Skin of body (tissue), 3 donors: ENCODE measurements at places on chromosomes 3 and 15.

GRCh38 chr3:185760088-185760487 is 64.8 kb downstream of the IGF2BP2 start:
- DNase-seq: no peak

DNA sequence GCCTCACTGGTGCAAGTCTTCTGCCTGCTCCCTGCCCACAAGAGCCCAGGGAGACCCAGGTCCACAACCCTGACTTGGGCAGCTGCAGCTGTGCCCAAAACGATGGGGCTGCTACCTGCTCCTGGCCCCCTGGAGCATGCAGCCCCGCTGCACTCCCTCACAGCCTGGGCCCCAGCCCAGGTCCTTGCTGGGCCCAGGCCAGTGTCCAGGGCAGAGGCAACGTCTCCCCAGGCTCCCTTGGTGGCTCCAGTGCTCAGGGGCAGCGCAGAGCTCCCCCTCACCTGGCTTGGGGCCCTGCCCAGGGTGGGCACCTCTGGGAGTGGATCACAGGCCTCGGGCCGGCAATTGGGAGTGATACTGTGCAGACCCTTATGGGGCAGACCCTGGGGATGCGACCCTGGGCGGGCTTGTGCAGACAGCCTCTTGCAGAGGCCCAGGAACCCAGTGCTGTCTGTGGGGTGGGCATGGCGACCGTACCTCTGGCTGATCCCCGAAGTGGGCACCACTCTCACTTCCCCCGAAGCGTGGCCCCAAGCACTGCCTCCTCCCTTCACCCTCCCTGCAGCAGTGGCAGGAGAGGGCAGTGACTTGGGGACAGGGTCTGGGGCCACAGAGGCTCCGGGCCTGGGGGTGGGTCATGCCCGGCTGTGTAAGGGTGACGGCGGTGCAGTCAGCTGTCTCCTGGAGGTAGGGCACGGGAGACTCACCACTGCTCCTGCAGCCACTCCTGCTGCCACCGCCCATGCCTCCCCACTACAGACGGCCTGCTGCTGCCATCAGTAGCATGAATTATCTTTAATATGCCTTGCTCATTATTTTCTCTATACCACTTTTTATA is 255.9 kb downstream of the DOCK3 start:
- DNase-seq: no peak

DNA sequence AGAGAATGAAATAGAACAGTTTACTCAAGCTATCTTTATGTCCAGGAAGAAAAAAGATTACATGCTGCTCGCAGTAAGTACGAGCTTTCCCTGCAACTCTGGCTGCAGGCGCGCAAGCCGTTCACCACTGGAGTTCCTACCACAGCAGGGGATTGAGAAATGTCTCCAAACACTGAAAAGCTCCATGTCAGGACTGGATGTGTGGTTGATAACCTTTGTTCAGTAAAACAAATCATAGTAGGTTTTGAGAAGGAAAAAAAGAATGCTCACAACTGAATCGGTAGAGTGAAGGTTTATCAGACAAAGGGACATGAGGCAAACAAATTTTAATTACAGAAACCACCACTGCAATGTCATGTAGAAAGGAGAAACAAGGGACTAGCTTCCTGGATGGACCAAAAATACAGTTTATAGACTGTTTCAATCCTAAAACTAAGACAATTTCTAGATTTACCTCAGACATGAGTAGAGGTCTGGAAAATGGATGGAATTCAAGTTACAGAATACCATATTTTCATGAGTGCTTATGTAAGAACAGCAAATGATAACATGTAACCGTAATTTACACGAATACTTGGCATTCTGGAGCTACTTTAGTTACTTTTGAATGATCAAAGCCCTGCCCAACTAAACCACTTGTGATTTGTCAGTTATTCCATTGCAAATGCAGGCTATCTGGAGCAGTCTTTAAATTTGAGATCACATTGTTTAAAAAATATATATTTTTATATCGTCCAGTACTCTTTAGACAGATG is 471.1 kb downstream of the SHQ1 start:
- no peak for DNase-seq

DNA sequence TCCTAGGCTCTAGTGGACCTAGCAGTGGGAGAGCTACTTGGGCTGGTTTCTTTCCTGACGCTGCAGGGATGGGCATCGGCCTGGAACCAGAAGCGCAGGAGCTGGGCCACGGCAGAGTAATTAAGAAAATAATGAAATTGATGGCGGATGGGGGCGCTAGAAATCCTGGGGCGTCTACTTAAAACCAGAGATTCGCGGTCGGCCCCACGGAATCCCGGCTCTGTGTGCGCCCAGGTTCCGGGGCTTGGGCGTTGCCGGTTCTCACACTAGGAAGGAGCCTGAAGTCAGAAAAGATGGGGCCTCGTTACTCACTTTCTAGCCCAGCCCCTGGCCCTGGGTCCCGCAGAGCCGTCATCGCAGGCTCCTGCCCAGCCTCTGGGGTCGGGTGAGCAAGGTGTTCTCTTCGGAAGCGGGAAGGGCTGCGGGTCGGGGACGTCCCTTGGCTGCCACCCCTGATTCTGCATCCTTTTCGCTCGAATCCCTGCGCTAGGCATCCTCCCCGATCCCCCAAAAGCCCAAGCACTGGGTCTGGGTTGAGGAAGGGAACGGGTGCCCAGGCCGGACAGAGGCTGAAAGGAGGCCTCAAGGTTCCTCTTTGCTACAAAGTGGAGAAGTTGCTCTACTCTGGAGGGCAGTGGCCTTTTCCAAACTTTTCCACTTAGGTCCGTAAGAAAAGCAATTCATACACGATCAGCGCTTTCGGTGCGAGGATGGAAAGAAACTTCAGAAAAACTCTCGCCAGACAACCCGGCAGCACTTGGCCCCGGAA is 6.1 kb downstream of the SOX14 start:
- no peak for DNase-seq

- DNase-seq: no peak
Observed at GRCh38 chr15:55673287-55673686, 69.7 kb downstream of the PRTG start.

GRCh38 chr3:133948996-133949395 is 53.3 kb upstream of the RAB6B start:
- no peak for DNase-seq

DNA sequence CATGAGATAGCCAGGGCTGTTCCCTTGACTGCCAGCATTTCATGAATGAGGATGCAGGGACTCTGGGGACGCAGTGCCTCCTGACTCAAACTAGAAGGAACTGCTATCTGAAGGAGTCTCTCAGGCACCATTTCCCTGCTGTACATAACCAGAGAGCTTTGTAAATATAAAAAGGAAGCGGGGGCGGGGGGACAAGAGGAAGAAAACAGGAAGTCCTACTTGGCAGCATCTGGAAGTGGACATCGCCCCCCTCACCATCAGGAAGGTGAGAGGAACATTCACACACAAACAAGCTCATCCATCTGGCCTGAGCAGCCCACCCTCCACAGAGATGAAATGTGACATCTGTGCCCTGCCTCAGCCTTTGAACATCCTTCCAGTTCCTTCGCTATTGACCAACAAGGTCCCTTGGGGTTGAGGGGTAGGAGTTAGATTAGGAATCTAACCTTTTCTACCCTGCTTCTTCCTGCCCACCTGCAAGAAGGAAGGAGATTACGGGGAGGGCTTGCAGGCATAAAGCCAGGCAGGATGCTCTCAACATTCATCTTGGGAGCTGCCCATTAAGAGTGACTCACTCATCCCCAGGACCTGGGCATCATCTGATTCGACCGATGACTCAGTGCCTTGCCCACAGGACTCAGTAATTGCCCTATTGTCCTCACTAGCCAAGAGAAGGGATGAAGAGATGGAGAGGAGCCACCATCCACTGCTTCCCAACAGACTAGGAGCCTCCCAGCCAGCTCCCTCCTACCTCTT is 31.9 kb downstream of the SH3BP5 start:
- peak; percentile 47 for DNase-seq

- DNase-seq: no peak
Observed at GRCh38 chr3:175421902-175422301, 562.8 kb downstream of the NAALADL2 start.

DNA sequence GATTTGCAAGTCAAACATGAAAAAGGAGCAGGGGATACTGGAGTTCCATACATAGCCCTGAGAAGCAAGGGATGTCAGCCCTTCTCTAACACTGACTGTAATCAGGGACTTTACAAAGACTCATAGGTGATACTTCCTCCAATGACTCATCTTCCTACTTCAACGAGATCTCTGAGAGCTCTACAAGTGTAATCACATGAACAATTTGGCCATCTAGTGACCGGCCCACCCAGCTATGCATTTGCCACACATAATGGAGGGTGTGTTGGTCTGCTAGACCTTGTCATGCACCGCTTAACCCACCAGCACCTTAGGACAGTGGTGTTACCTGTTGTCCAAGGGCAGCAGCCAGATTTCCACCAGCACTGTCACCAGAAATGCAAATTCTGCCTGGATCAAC is 75.3 kb downstream of the NCEH1 start:
- no peak for DNase-seq

DNA sequence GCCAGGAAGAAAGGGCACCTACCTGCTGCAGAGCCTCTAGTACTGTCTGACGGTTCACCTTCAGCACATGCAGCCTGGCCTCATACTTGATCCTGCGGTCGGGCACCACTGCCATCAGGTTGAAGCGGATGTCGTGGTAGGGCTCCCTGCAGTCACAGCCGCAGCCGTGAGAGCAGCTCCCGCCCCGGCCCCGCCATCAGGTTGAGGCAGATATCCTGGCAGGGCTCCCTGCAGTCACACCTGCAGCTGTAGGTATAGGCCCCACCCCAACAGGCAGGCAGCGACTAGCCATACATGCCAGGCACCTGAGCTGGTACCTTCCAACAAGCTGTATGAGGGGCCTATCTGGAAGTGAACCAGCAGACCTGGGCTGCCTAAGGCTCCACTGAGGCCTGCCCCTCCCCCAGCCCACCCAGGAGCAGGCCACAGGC is 38.7 kb downstream of the SEMA3G start:
- DNase-seq: peak; percentile 8

DNA sequence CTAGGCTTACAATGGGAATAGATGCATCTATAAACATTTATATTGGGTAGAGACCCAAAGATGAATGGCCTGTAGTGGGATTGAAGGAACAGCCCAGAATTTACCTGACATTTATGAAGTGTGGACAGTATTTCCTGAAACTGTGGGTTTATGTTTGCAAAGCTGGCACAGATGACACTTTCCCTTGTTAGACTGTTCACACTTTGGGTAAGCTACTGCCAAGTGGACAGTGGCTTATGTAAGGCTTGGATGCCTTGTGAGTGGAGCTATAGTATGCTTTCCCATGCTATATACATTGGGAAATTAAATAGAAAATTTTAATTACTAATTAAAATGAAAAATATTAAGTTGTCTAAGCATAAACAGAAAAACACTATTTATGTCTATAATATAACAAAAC is 48.5 kb downstream of the STARD9 start:
- DNase-seq: no peak

- no peak for DNase-seq
Observed at GRCh38 chr3:177530908-177531307, 333.6 kb upstream of the TBL1XR1 start.

GRCh38 chr15:69734699-69735098 is 282.1 kb downstream of the RPLP1 start:
- peak; percentile 95 for DNase-seq

- DNase-seq: no peak
Observed at GRCh38 chr3:25678581-25678980, 13.9 kb upstream of the TOP2B start.

DNA sequence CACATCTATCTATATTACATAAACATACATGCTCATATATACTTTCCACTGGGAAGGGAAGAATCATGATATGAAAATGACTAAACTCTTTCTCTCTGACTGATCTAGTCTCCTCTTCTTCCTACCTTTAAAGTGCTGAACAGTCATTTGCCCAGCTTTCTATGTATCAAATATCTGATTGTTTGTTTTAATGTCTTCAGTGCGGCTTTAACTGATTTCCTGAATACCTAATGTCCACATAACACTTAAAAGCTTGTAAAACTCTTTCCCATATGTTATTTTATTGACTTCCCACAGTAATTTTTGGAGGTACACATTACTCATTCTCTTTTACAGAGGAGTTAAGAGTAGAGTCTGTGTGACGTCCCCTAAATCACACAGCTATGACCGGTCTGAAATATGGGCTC is 28.2 kb downstream of the CPOX start:
- no peak for DNase-seq

DNA sequence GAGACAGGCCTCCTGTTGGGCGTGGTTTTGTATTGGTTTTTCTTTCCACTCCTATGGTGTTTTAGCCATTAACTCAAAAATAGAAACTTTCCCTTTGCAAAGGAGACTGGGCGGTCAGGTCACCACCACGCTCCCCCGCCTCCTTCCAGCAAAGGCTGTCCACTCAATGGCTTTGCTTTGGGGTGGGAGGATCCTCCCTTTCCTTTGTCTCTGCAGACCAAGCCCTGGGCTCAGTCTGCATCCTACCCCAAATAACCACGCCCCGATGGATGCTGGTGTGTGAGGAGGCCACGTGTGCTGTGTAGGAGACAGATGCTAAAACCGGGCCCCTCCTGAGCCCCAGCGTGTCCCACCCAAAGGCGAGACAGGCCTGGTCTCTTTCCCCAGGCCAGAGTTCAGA is 68.5 kb downstream of the GRIP2 start:
- no peak for DNase-seq

DNA sequence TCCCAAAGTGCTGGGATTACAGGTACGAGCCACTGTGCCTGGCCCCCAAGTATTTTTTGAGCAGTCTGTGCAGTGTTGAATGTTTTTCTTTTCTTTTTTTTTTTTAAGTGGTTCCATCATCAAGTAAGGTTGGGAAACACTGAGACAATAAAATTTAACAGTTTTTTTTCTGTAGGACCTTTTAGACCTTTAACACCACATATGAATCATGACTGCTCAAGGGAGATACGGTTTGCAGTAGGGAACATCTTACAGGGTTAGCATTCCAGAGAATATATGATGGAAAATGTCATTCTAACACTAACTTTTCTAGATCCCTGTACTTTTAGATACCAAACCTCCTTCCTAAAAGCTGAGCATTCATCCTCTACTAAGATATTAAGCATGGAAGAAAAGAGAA is 41.7 kb downstream of the SNX4 start:
- DNase-seq: no peak

GRCh38 chr3:196518966-196519717 is 4.0 kb upstream of the SMCO1 start:
- no peak for DNase-seq

DNA sequence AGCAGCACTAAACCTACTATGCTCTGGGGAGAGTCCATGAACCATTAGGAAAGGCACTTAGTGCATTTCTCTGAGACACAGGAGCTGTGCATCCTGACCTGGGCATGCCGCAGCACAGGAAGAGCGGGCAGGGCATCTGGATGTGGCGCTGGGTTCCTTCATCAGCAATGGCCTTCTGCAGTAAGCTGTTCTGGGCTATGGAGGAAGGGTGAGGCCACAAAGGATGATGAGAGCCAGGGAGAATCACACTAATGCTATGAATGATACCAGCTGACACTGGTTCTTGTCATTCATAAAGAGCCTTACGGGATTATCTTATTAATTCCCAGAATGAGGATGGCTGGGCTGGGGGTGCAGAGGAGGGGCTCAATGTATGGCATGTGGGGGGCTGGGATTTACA is 12.7 kb upstream of the SCN10A start:
- no peak for DNase-seq

DNA sequence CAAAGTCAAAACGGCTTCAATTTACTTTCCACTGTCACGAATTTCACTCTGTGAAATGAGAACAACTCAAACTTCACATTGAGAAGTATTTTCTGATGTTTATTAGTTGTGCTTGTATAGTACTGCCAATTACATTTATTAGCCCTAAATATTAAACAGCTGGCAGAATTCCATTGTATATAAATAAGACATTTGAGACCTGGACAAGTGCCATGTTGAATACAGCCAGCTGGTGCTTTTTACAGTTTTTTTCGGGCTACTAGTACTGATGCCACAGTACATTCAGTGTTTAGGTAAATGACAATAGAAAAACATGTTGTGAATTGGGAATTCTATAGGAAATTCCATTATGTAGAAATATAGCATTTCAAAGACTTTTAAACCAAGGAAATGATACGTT is 79.0 kb downstream of the EPHA3 start:
- no peak for DNase-seq
